Caco-2 (cell line): ENCODE measurements at places on chromosomes 6 and 20. TPM values are rescaled to one million over a fixed set of nuclear protein-coding genes. Genes with fewer than 3 reads are reported as not detected.

DNA sequence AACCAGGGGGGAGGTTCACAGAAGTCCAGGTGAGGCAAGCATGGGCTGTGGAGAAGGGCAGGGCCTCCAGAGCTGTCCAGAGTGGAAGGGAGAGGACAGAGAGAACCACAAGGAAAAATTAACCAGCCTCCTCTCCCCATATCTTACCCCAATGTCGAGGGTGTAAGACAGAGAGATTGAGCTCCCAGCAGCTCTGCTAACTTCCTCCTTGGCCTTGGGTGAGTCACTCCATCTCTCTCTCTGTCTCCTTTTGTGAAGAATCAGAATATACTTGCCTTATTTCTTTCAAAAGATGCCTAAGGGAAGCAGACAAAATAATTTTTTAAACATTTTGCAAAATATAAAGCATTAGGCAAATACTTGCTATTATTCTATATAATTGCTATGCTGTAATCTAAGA lies 58.3 kb upstream of the IYD start:
- H3K36me3 ChIP-seq: no peaks in the 10 kb centered on the region
- DNase-seq: no peak
- H3K4me1 ChIP-seq: no peaks in the 10 kb centered on the region

- no peaks in the 10 kb centered on the region for H3K27me3 ChIP-seq
- H3K27ac ChIP-seq: no peak overlapping the region
- peaks cover 5% of the 10 kb centered on the region for H3K4me1 ChIP-seq
- DNase-seq: no peak
- no peaks in the 10 kb centered on the region for H3K36me3 ChIP-seq
- H3K4me3 ChIP-seq: no peak overlapping the region
These were observed 185.2 kb upstream of the TAB2 start for GRCh38 chr6:149132336-149132735.

- no peak for DNase-seq
- no peak overlapping the region for H3K27ac ChIP-seq
- H3K27me3 ChIP-seq: no peaks in the 10 kb centered on the region
- H3K4me1 ChIP-seq: 0 out of 2 replicates have a peak, but pooled peaks cover 4% of the 10 kb centered on the region
- no peaks in the 10 kb centered on the region for H3K36me3 ChIP-seq
These were observed 26.3 kb downstream of the SUN5 start for GRCh38 chr20:32978009-32978335.

DNA sequence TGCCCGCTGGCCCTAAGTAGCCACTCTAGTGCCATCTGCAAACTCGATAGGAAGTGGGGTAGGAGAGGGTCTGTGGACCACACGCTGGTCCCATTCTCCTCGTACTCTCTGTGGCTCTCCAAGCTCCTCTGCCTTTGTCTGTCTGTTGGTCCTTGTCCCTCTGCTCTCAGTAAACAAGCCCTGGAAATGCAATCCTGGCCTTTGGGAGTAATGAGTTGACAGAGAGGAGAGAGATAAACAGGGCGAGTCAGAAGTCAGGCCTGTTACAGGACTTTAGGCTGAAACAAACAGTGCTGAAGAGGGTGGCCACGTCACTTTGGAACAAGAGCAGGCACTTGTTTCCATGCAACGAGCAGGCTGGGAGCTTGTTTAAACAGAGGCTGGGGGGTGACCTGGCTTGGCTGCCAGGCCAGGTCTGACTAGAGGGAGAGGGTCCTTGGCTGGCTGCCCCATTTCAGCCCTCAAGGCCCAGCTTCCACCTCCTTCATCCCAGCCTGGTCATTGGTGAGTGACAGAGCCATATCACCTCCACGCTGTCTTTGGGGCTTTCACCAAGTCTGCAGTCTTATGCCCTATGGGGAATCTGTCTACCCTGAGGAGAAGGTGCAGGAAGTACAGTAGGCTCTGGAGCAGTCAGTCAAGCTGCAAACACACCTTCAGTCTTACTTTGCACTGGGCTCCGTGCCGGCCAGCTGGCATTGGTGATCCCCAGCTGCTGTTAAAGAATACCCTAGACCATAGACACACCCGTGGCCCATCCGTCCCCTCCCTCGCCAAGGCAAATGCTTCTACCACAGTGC lies 22.6 kb downstream of the FOXP4 start:
- no peak for DNase-seq
- H3K36me3 ChIP-seq: peaks cover 10% of the 10 kb centered on the region
- H3K27ac ChIP-seq: peak overlapping the region; percentile 45
- no peaks in the 10 kb centered on the region for H3K27me3 ChIP-seq

- no peak for DNase-seq
- H3K27me3 ChIP-seq: no peaks in the 10 kb centered on the region
- H3K27ac ChIP-seq: no peak overlapping the region
These were observed 1007.9 kb upstream of the FLRT3 start for GRCh38 chr20:15345287-15345686.

- H3K36me3 ChIP-seq: no peaks in the 10 kb centered on the region
- DNase-seq: no peak
- no peaks in the 10 kb centered on the region for H3K27me3 ChIP-seq
These were observed 5.9 kb downstream of the CNBD2 start for GRCh38 chr20:35974256-35974655.

The FOXA2 gene
- 38.7 and 43.6 TPM in 2 replicates for total RNA-seq

The CST4 gene
- 2.7 and 4.2 TPM in 2 replicates for total RNA-seq

The IL17F gene
- not detected in 2 replicates for total RNA-seq

GRCh38 chr6:62283365-62283764 lies 2.7 kb downstream of the KHDRBS2 start:
- DNase-seq: no peak
- no peak overlapping the region for H3K4me3 ChIP-seq
- no peaks in the 10 kb centered on the region for H3K4me1 ChIP-seq
- H3K27me3 ChIP-seq: no peaks in the 10 kb centered on the region
- no peak overlapping the region for H3K27ac ChIP-seq

The TMC2 gene
- total RNA-seq: not detected in 2 replicates

The IL17A gene
- total RNA-seq: not detected in 2 replicates

The CST9L gene
- total RNA-seq: not detected in 2 replicates

The ZNF165 gene
- 9.2 and 11.0 TPM in 2 replicates for total RNA-seq

- no peak for DNase-seq
- no peaks in the 10 kb centered on the region for H3K27me3 ChIP-seq
- no peak overlapping the region for H3K4me3 ChIP-seq
- no peaks in the 10 kb centered on the region for H3K4me1 ChIP-seq
These were observed 43.3 kb downstream of the PPARD start for GRCh38 chr6:35385457-35386202.

The PGC gene
- total RNA-seq: 8.9 and 12.2 TPM in 2 replicates

GRCh38 chr20:50376888-50377459 lies 133.2 kb upstream of the PTPN1 start:
- H3K36me3 ChIP-seq: no peaks in the 10 kb centered on the region
- peaks cover 43% of the 10 kb centered on the region for H3K4me1 ChIP-seq
- DNase-seq: no peak
- no peak overlapping the region for H3K4me3 ChIP-seq
- peak overlapping the region; percentile 0 for H3K27ac ChIP-seq

DNA sequence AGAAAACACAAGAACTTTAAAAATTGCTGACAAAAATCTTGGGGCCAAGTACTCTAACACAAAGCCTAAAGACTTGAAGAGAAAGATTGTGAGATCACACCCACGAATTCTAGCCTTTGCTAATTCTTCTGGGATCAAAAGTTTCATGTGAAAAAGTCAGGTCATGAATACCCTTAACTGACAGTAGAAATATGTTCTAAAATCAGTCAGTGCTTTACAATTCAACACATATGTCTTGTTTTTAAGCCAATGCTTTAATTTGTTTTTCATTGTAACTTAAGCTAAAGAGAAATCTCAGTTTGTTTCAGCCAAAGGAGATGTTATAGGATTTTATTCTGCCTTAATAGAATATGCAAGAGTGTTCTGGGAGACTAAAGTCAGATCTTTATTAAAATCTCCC lies 78.2 kb upstream of the PLEKHG1 start:
- H3K27me3 ChIP-seq: no peaks in the 10 kb centered on the region
- no peak overlapping the region for H3K4me3 ChIP-seq
- no peaks in the 10 kb centered on the region for H3K36me3 ChIP-seq
- no peak overlapping the region for H3K27ac ChIP-seq
- H3K4me1 ChIP-seq: peaks cover 25% of the 10 kb centered on the region

DNA sequence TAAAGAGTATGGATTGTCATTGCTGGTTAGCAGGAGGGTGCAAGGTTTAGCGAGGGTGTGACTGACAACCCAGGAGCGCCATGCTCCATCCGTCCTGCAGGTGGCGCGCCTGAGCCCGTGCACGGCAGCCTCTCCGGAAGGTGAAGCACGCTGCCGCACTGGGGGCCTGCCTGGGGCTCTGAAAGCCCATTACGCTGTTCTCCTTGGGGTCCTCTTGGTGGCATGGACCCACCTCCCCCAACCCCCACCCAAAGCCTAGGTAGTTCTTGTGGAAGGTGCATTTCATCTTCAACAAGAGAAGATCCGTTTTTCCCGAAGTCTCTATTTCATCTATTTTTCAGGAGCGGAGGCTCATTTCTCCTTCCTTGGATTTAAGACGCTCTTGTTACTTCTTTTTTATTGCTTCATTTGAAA lies 197.4 kb upstream of the KCNG1 start:
- no peak overlapping the region for H3K27ac ChIP-seq
- H3K36me3 ChIP-seq: no peaks in the 10 kb centered on the region
- H3K4me1 ChIP-seq: peaks cover 12% of the 10 kb centered on the region; the same call in 1 of the 2 replicates
- peak; percentile 63 for DNase-seq
- no peak overlapping the region for H3K4me3 ChIP-seq

The ECT2L gene
- not detected in 2 replicates for total RNA-seq
